H54 (cell line): ENCODE measurements at places on chromosomes 2 and 18.

GRCh38 chr2:5473635-5474034 lies 218.5 kb upstream of the SOX11 start:
- no peak for DNase-seq

- DNase-seq = no peak
Measured at GRCh38 chr2:55363636-55364035, 56.0 kb downstream of the CCDC88A start.

DNA sequence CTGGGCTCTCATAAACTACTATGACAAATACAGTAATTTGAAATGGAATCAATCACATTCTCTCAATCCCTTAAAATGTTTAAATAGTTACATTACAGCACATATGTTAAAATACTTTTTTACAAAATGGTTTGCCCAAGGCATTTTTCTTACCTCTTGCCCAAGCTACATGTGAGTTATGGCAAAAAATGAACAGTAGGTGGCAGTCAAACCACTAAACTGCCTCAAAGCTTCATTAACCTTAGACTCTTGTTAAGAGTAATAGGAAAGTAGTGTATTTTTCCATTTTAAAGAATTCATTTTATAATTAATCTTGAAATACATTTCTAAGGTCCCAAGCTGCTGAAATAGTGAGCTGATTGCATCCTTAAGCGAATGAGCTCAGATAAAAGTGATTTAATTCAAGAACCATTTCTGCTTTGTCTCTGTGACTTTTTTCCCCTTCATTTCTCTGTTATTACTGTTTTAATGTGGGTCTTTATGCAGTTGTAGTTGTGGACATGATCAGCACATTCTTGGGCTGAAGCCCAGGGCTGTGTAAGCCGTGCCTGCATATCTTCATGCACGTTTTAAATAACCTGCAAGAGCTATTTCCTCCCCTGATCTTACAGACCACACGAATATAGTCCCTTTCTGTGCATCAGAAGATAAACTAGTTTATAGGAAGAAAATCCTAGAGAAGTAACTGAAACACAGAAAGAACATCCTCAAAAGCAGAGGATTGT lies 311.8 kb downstream of the LNPK start:
- peak; percentile 6 for DNase-seq

DNA sequence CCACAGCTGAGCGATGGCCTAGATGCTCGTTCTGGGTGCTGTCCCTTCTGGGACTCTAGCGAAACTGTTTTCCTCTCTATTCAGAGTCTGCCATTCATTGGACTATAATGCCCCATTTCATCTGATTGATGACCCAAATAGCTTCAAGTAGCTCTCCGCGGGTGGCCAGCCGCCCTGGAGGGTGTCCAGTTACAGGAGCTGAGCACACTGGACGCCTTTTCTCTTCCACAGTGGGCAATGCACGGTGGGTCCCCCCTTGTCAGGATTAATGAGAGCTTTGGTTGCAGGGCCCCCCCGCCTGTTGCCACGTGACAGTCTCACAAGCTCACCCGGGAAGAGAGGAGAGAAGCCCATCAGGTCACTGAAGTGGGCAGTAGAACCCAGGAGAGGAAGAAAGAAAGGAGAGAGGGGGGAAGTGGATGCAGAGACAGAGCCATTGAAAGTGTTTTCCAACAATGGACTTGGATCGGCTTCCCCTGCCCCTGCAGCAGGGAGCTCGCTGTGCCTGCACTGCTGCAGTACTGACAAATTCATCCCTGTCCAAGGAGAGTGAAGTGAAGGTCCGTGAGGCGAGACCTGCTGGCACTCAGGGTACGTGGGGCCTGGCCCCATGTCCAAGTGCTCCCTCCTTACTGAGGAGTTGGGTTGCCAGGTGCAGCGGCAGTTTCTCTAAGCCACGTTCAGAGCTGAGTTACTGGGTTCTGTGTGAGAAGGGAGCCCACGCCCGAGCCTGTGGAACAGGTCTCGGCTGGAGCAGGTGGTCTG lies 44.8 kb downstream of the DIPK1C start:
- no peak for DNase-seq

DNA sequence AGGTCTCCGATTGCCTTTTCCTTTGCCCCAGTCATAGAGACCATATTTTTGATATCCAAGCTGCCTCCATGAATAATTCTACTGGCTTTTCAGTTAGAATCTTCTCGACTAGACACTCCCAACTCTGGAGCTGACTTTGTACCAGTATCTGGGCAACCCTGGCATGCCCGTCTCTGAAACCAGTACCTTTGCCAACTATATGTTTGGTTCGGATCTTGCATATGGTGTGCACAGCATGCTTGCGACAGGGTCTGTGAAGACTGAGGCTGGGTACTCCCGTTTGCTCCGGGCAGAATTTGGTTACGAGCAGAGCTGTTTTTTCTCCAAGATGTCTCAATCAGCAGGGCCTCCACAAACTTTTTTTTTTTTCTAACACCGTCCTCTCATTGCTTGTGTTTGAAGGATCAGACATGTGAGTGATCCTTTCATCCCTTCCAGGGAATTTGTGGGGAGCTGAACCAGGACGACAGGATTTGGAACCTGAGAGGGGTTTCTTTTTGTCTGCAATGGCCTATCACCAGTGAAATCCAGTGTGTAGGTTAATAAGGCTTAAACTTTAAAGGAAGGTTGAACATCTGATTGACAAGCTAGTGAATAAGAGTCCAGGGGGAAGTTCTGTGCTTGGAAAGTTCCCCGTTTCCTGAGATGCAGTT lies 322.3 kb downstream of the MYCN start:
- DNase-seq = no peak

GRCh38 chr18:36578871-36579710 lies 249.7 kb downstream of the TPGS2 start:
- no peak for DNase-seq

DNA sequence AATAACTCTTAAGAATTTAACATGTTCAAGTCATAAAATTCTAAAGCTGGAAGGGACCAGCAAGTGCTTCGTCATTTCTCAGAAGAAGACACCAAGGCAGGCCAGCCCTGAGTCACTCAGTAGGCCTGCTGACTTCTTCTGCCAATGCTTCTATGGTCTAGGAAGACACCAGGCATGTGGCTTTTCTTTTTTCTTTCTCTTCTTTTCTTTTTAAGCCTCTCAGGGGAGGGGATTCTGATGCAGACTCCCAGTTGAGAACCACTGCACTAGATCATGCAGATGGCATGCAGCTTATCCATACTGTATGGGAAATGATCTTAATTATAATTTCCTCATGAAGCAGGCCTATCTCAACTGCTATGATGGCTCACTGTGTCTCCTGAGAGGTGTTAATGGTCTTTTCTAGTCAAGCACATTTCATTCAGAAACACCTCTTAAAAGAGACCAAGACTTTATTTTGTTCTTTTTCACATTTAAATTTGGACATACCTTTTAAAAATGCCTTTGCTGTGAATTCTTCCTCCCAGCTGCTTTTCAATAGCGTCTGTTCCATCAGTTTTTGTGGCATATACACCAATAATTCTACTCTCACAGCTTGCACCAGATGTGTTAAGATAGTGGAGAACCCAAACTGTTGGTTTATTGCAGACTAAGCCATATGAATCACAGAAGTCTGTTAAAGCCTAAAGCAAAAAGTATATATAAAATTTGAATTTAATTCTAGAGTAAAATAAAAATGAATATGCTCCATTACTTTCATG lies 11.3 kb downstream of the KCTD18 start:
- DNase-seq = no peak

DNA sequence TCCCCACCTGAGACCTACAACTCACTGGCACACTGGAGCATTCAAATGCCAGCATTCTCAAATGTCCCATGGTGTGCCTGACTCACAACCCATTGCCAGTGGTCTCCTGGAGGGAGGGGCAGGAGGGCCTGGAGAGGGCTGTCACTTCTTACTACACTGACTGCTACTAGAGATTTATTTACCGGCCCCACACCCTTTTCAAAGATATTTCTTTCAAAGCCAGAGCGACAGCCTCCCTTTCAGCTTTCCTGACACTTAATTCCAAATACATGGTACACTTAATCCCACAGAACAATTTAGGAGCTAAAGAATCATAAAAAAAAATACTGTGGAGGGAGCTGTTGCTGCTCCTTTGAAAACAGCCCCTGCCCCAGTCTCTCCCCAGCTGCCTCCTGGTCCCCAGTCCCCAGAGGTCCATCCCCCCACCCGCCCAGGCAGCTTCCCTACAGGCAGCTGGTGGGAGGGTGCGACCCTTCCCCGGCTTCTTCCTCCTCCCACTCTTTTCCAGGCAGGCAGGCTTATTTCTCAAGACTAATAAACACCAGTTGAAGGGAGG lies 129.1 kb upstream of the SMAD2 start:
- no peak for DNase-seq

GRCh38 chr2:169528271-169528701 lies 18.8 kb downstream of the KLHL41 start:
- no peak for DNase-seq

- DNase-seq = no peak
Measured at GRCh38 chr2:11656671-11657101, 13.3 kb downstream of the NTSR2 start.

DNA sequence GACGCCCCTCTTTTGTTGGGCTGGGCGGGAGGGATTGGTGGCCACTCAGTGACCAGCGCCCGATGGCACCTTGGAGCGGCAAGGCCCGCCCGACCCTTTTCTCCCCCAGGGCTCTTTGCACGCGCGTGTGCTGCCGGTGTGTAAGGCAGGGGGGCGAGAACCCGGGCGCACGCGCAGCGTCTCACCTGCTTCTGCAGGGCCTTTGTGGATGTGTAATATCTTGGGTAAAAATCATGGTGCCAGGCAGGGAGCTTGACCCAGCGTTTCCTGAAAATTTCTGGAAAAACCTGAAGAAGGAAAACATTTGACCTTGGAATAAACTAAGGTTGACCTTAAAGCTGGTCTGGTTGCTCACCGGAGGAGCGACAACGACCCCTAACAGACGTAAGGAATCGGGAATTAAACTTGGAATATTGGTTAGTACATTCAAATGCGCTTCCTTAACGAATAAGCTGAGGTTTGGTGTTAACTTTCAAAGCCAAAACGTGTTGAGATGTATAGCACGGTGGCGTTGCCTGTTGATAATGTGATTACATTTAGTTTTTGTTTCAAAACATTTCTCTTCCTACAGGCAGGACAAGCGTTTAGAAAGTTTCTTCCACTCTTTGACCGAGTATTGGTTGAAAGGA lies 438 bp downstream of the HSPE1 start:
- no peak for DNase-seq

GRCh38 chr2:88165332-88166003 lies 4.7 kb upstream of the THNSL2 start:
- DNase-seq = no peak

DNA sequence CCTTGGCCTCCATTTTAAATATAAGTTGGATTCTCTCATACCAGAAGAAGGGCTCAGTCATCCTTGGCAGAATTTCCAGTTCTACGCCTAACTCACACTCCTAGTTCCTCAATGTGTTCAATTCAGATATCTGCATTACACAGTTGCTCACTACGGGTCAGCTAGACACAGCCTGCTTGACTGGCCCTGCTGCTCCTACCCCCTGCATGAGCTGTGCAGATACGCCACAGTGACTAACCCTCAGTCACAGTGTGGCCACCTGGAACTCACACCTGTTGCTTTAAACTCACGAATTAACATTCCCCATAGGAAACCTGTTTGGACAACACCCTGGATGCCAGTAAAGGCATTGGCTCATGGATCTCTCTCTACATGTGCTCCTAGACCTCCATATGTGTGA lies 429.6 kb downstream of the NCKAP5 start:
- no peak for DNase-seq

- DNase-seq = no peak
Measured at GRCh38 chr2:198017068-198017467, 212.7 kb downstream of the PLCL1 start.

- no peak for DNase-seq
Measured at GRCh38 chr2:26325851-26326250, 20.1 kb upstream of the SELENOI start.
